Purkinje cell (primary cell): ENCODE measurements at places on chromosomes 6 and 20. TPM values are rescaled to one million over a fixed set of nuclear protein-coding genes. Genes with fewer than 3 reads are reported as not detected.

Gene LCA5
- polyA plus RNA-seq, result 6.4 and 7.2 TPM in 2 replicates

Gene NKAIN4
- polyA plus RNA-seq, result 1.3 and 2.3 TPM in 2 replicates

Gene BPI
- polyA plus RNA-seq, result not detected in 2 replicates

Gene SLC44A4
- polyA plus RNA-seq, result not detected in 2 replicates

Gene AGPAT1
- polyA plus RNA-seq, result 18.3 and 18.5 TPM in 2 replicates

Gene SIRPG
- polyA plus RNA-seq, result 4.9 TPM in 1 of 2 replicates, not detected in the other
